Esophagus muscularis mucosa (tissue), 4 donors: ENCODE measurements at places on chromosomes 12 and 14. TPM values are rescaled to one million over a fixed set of nuclear protein-coding genes. Genes with fewer than 3 reads are reported as not detected.

DNA sequence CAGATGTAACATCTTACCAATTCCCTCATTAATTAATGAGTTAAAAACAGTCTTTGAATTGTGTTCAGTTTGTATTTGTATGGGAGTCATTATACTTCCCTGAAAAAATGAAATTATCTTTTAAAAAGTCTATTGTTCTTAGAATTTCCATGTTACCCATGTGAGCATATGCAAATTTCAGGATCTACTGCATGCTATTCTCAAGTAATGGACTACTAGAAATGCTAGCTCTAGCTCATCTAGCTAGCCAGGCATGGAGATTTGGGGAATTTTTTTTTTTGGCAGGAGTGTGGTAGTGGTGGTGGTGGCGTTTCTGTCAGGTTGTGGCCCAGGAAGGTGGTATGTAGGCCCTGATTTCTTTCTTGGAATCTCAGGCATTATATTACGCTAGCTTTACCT is 218.4 kb downstream of the AEBP2 start:
- no peak for DNase-seq

PTHLH gene
- total RNA-seq, result 2.7 TPM

DNA sequence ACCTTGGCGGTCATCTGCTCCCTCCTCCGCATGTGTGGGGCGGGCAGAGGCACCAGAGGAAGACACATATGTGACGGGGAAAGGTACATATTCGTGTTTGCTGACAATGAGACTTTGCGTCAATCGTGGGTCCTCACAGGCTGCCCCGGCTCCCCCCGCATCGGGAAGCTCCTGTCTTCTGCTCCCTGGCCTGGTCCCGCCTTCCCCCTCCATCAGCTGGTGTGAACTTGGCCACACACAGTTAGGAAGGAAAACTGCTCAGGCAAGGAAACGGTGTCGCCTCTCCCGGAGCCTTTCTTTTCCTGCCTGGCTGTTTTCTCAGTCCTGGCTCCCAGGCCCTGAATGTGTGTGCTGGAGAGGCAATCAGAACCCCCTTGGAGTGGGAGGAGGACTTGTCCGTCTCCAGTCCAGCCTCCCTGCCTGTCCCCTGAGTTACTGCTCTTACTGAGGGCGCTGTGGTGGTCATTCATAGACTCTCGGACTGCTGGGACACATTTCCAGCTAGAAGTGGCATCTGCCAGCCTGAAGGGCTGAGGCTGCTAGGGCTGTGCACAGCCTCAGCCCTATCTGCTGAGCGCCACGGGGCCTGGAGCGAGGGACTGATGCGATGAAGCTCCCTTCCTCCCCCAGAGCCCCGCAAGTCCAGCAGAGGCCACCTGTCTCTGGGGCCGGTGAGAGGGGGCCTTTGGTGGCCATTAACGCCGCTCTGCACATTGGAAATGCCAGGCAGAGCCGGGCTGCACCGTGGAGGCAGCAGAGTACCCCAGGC is 44.2 kb upstream of the TSPAN9 start:
- no peak for DNase-seq

PTCSC3 gene
- not detected for total RNA-seq

- DNase-seq, result no peak
Observed at GRCh38 chr12:54439096-54439495, 20.0 kb upstream of the ITGA5 start.

DNA sequence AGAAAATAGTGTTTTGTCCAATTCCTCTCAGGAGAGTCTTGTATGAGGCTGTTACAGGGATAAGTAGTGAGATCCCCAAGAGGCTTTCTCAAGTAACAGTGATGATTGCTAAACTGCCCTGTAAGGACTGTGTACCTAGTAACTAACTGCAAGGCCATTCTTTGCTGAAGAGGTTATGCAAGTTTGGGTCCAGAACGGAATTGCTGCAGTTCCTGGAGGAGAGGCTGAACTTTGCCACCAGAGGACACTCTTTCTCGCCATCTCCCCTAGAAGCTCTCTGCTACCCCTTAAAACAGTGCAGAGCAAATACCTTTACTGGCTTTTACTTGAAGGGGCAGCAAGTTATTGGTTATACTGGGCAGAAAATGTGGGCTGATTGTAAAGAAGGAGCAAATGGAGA is 180.0 kb downstream of the RBM19 start:
- DNase-seq, result no peak

- DNase-seq, result no peak
Observed at GRCh38 chr12:11861864-11862600, 208.7 kb upstream of the BCL2L14 start.

DNA sequence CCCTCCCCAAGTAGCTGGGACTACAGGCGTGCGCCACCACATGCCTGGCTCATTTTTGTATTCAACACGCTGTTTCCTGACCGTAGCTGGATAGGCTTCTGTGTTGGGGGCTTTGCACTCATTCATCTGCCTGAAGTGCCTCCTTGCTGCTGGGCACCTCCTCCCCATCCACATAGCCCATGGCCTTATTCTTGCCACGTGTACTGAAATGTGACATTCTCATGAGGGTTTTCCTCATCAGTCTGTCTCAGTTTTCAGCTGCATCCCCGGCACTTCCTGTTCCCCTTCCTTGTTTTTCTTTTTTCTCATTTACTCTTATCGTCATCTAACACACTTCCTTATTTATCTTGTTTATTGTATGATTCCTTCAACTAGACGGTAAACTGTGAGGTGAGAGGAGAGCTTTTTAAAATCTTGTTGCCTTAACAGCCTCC is 36.6 kb downstream of the RCOR1 start:
- DNase-seq, result no peak

- DNase-seq, result no peak
Observed at GRCh38 chr12:60345442-60345841, 749.6 kb downstream of the SLC16A7 start.

TEAD4 gene
- total RNA-seq, result 7.5 TPM

AQP6 gene
- total RNA-seq, result not detected

- no peak for DNase-seq
Observed at GRCh38 chr14:55306938-55307589, 35.8 kb downstream of the FBXO34 start.

CKB gene
- 917 TPM for total RNA-seq

EP400 gene
- 31.1 TPM for total RNA-seq

- DNase-seq, result no peak
Observed at GRCh38 chr12:107459641-107460040, 226.0 kb upstream of the PWP1 start.

KIF26A gene
- 7.2 TPM for total RNA-seq

DNA sequence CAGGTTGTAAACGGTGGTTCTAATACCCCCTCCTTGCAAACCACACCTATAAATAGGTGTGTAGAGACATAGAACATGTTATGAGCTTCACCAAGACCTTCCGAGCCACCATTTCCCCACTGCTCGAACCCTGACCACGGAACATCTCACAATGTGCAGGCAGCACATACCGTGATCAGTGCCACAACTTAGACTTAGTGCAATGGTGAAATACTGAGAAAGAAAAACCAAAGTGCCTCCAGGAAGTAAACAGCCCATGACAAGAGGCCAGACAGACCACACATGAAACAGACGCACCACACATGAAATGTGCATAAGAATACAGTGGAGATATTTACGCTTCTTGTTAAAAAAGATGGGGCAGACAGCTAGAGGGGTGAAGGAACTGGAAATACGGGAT is 166.9 kb upstream of the CCND2 start:
- no peak for DNase-seq

- DNase-seq, result no peak
Observed at GRCh38 chr12:33322519-33322918, 117.1 kb downstream of the SYT10 start.

GRCh38 chr14:44657203-44657602 is 150.1 kb upstream of the FSCB start:
- DNase-seq, result no peak

- no peak for DNase-seq
Observed at GRCh38 chr12:105444653-105445102, 114.2 kb downstream of the C12orf75 start.

- no peak for DNase-seq
Observed at GRCh38 chr14:84087986-84088531, 1441.9 kb upstream of the FLRT2 start.

SLC6A15 gene
- 0.83 TPM for total RNA-seq

- DNase-seq, result no peak
Observed at GRCh38 chr14:104545942-104546501, 33.5 kb upstream of the C14orf180 start.

GRCh38 chr14:95915330-95915729 is 38.7 kb downstream of the TUNAR start:
- no peak for DNase-seq

GRCh38 chr12:81021834-81022233 is 56.0 kb upstream of the ACSS3 start:
- no peak for DNase-seq
